ENCODE measurements at places on chromosomes 7 and 10.

GRCh38 chr7:140176122-140176701 lies 571 bp downstream of the KDM7A start:
- H3K4me1 ChIP-seq = peaks cover 38% of the 10 kb centered on the region
- H3K27ac ChIP-seq = peak overlapping the region; percentile 99
- H3K4me3 ChIP-seq = peak overlapping the region; percentile 82
- DNase-seq = no peak

DNA sequence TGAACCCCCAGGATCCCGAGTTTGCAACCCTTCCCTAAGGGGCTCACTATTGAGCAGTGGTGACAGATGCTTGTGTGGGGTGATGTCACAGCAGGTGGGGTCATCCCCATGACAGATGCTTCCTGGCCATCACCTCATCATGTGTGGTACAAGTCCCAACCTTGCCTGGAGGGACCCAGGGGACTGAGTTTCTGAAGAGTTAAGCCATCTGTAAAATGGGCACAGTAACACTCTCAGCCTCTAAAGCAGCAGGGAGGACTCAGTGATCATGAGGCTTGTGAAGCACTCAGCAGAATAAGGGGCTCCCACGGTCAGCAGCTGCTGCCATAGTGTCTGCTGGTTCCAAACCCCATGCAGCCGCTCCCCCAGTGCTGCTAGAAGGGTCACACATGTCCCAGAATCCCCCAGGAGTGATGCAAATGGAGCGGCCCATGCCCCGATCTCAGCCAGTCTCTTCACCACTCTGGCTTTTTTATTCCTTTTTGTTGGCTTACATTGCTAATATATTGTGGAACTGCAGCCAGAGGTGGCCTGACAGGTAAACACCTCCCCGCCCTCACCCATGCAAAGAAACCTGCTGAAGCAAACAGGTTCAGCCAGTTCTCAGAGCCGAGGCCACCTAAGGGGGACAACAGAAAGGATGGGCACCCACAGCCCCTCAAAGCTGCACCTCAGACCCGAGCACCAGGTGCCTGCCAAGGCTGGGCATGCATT lies 102.1 kb upstream of the PDGFA start:
- H3K4me1 ChIP-seq = peaks cover 5% of the 10 kb centered on the region
- no peaks in the 10 kb centered on the region for H3K36me3 ChIP-seq
- H3K27ac ChIP-seq = peak overlapping the region; percentile 43
- no peak for DNase-seq

- no peaks in the 10 kb centered on the region for H3K36me3 ChIP-seq
- no peak for DNase-seq
- no peak overlapping the region for H3K27ac ChIP-seq
These were observed 130.0 kb upstream of the LRRTM3 start for GRCh38 chr10:66795866-66796265.

DNA sequence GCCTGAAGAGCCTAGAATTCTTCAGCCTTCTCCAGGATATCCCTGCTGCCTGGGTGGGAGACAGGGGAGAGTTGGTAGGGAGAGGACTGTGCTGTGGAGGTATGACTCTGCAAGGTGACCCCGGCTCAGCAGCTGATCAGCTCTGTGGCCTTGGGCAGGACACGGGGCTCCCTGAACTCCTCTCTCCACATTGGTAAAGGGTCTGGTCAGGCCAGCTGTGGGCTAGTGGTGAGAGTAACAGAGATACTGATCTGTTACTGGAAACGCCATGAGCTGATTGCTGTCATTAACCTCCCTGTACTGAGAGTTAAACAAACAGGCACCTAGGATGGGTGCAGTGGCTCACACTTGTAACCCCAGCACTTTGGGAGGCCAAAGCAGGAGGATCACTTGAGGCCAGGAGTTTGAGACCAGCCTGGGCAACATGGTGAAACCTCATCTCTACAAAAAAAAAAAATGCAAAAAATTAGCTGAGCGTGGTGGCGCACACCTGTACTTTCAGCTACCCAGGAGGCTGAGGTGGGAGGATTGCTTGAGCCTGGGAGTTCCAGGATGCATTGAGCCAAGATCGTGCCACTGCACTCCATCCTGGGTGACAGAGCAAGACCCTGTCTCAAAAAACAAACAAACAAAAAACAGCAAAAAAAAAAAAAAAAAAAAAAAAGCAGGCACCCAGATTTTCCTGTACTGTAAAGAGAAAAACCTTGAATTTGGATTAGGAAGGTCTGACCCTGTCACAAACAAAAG lies 151.5 kb downstream of the CUX1 start:
- no peaks in the 10 kb centered on the region for H3K36me3 ChIP-seq
- H3K4me1 ChIP-seq = no peaks in the 10 kb centered on the region
- DNase-seq = no peak
- H3K27me3 ChIP-seq = no peaks in the 10 kb centered on the region

DNA sequence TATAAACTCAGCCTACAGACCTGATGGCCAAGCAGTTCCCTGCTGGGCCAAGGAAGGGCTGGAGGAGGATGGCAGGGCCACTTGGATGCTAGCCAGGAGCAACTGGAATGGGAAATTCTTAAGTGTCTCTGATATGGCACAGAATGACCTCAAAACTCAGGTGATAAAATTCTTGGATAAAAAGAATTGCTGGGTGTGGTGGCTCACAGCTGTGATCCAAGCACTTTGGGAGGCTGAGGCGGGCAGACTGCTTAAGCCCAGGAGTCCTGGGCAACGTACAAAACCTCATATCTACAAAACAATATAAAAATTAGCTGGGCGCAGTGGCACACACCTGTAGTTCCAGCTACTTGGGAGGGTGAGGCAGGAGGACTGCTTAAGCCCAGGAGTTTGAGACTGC lies 14.0 kb upstream of the PKD1L1 start:
- H3K4me1 ChIP-seq = no peaks in the 10 kb centered on the region
- H3K36me3 ChIP-seq = peaks cover 43% of the 10 kb centered on the region
- H3K4me3 ChIP-seq = no peak overlapping the region
- DNase-seq = no peak

- no peaks in the 10 kb centered on the region for H3K27me3 ChIP-seq
- DNase-seq = no peak
- H3K36me3 ChIP-seq = no peaks in the 10 kb centered on the region
These were observed 47.4 kb downstream of the PRPF18 start for GRCh38 chr10:13634207-13634606.

GRCh38 chr7:117737926-117738325 lies 135.3 kb downstream of the CTTNBP2 start:
- no peak overlapping the region for H3K27ac ChIP-seq
- DNase-seq = no peak
- H3K36me3 ChIP-seq = peaks cover 96% of the 10 kb centered on the region
- H3K27me3 ChIP-seq = no peaks in the 10 kb centered on the region
- no peak overlapping the region for H3K4me3 ChIP-seq

DNA sequence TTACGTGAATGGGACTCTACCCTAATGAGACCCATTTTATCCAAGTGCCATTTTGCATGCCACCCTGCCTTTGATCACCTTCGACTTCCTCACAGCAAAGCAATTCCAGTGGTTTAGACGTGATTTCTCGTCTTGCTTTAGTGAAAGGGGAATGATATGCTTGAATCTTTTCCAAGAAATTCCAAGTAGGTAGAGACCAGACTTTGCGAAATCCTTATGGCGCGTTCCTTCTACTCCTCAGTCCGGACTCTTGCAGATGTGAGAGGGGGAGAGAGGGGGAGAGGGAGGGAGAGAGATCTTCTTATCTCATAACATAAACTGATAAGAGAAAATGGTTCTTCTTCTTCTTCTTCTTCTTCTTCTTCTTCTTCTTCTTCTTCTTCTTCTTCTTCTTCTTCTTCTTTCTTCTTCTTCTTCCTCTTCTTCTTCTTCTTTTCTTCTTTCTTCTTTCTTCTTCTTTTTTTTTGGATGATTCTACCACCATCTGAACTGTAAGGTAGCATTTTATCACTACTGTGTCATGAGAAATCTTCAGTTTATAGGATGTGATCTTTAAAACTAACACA lies 883 bp downstream of the SPAG6 start:
- no peak overlapping the region for H3K4me3 ChIP-seq
- peaks cover 14% of the 10 kb centered on the region for H3K27me3 ChIP-seq
- peaks cover 17% of the 10 kb centered on the region for H3K4me1 ChIP-seq
- no peak for DNase-seq

DNA sequence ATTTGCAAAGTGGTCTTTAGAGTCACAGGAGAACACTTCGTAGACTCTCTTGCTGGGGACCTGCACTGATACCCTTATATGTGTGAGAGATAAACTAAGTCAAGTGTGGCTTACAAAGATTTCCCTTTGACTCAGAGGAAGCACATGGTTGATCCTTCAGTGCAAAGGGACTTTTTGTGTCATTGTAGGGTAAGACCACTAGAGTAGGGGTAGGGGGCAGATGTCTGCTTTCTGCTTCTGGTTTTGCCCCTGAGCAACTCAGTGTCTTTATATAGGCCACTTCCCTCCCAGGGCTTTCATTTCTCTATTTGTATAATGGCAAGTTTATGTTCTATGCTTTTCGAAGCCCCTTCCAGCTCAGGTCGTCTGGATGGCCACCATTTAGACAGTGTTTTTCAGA lies 281.7 kb downstream of the SORCS3 start:
- no peak for DNase-seq
- H3K4me1 ChIP-seq = no peaks in the 10 kb centered on the region
- H3K27me3 ChIP-seq = no peaks in the 10 kb centered on the region
- no peak overlapping the region for H3K4me3 ChIP-seq
- no peak overlapping the region for H3K27ac ChIP-seq
- no peaks in the 10 kb centered on the region for H3K36me3 ChIP-seq

- peaks cover 15% of the 10 kb centered on the region for H3K36me3 ChIP-seq
- H3K4me1 ChIP-seq = peaks cover 41% of the 10 kb centered on the region
- H3K4me3 ChIP-seq = no peak overlapping the region
- H3K27ac ChIP-seq = no peak overlapping the region
- no peaks in the 10 kb centered on the region for H3K27me3 ChIP-seq
These were observed 2.1 kb downstream of the SLC25A40 start for GRCh38 chr7:87874066-87874465.

DNA sequence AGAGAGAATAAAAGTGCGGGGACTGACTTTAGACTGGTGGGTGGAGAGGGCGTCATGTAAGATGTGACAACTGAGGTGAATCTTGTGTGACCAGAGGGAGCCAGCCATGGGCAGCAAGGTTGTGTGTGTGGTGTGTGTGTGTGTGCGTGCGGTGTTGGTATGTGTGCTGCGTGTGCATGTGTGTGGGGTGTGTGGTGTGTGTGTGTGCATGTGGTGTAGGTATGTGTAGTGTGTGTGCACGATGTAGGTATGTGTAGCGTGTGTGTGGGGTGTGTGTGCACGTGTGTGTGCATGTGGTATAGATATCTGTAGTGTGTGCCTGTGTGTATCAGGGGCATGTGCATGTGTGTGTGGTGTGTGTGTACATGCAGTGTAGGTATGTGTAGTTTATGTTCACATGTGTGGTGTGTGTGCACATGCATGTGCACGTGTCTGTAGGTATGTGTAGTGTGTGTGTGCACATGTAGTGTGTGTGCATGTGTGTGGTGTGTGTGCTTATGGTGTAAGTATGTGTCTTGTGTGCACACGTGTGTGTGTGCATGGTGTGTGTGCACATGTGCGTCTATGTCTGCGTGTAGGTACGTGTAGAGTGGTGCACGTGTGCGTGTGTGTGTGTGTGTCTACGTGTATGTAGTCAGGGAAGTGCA lies 312.3 kb upstream of the MKI67 start:
- H3K27ac ChIP-seq = no peak overlapping the region
- no peak for DNase-seq
- no peaks in the 10 kb centered on the region for H3K36me3 ChIP-seq
- H3K27me3 ChIP-seq = no peaks in the 10 kb centered on the region
- no peak overlapping the region for H3K4me3 ChIP-seq

DNA sequence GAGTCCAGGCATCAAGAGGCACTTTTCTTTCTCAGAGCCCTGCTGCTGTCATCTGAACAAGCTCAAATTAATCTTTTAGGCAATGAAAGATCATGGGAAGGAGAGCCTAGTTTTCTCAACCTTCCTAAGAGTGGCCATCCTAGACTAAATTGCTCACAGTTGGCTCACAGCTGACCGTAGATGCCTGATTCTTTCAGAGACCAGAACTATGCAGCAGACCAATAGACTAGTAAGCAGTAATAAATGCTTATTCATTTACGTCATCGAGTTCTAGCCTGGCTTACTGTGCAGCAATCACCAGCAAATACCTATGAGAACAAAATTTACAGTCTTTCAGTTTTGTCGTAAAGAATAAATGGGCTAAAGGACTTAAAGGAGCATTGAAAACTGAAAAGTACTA lies 602.9 kb upstream of the GHITM start:
- no peaks in the 10 kb centered on the region for H3K27me3 ChIP-seq
- no peak for DNase-seq
- no peak overlapping the region for H3K27ac ChIP-seq
- H3K36me3 ChIP-seq = no peaks in the 10 kb centered on the region
- H3K4me3 ChIP-seq = no peak overlapping the region

DNA sequence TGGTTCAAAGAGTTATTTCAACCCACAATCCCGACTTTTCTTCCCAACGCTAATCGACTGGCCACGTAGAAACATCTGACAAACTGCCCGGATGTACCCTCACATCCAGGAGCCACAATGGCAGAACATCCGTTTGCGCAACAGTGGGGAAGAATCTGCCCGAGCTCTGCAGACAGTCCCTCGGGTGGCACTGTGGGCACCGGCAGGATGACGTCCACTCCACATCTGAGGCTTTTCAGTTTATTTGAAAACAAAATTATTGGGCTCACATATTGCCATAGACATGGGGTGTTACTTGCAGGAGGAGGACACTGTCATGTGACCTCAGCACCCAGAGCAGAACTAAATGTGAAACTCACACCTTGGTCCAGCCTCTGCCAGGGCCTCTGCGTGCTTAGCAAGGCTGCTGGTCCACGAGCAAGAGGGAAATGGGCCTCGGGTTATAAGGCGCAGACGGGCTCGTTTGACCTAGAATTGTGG lies 84.1 kb downstream of the MKI67 start:
- H3K4me1 ChIP-seq = peaks cover 8% of the 10 kb centered on the region
- no peak overlapping the region for H3K4me3 ChIP-seq
- no peak overlapping the region for H3K27ac ChIP-seq
- no peaks in the 10 kb centered on the region for H3K27me3 ChIP-seq

DNA sequence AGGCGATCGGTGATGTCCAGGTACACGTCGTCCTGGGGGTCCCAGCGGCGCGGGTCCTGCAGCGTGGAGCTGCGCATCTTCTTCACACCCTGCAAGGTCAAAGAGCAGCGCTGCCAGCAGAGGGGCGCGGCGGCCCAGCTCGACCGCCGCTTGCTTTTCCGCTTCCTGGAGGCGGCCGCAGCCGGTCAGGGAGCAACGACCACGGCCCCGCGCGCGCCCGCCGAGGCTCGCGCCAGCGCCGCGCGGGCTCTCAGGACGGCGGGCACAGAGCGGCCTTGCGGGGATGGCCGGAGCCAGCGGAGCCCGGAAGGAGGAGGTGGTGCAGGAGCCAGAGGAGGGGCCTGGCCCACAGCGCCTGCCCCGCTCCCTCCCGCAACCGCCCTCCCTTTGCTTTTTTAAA lies 76.4 kb upstream of the CDC14C start:
- no peaks in the 10 kb centered on the region for H3K4me1 ChIP-seq
- DNase-seq = no peak
- H3K27ac ChIP-seq = no peak overlapping the region
- no peak overlapping the region for H3K4me3 ChIP-seq

GRCh38 chr7:132407764-132408163 lies 168.5 kb downstream of the PLXNA4 start:
- DNase-seq = no peak
- no peaks in the 10 kb centered on the region for H3K4me1 ChIP-seq
- no peak overlapping the region for H3K27ac ChIP-seq
- no peaks in the 10 kb centered on the region for H3K27me3 ChIP-seq
- H3K4me3 ChIP-seq = no peak overlapping the region
- H3K36me3 ChIP-seq = no peaks in the 10 kb centered on the region

GRCh38 chr10:109773288-109774120 lies 149.8 kb downstream of the XPNPEP1 start:
- H3K36me3 ChIP-seq = no peaks in the 10 kb centered on the region
- H3K27me3 ChIP-seq = no peaks in the 10 kb centered on the region
- H3K4me1 ChIP-seq = no peaks in the 10 kb centered on the region
- H3K4me3 ChIP-seq = no peak overlapping the region
- no peak overlapping the region for H3K27ac ChIP-seq

GRCh38 chr7:22435105-22435504 lies 64.9 kb downstream of the STEAP1B start:
- H3K27me3 ChIP-seq = no peaks in the 10 kb centered on the region
- peaks cover 5% of the 10 kb centered on the region for H3K4me1 ChIP-seq
- DNase-seq = no peak
- no peaks in the 10 kb centered on the region for H3K36me3 ChIP-seq

Data from esophagus squamous epithelium (tissue), 5 donors.